ENCODE measurements at places on chromosomes 3 and 15.

- DNase-seq: no peak
Measured at GRCh38 chr3:65669163-65669875, 369.4 kb downstream of the MAGI1 start.

DNA sequence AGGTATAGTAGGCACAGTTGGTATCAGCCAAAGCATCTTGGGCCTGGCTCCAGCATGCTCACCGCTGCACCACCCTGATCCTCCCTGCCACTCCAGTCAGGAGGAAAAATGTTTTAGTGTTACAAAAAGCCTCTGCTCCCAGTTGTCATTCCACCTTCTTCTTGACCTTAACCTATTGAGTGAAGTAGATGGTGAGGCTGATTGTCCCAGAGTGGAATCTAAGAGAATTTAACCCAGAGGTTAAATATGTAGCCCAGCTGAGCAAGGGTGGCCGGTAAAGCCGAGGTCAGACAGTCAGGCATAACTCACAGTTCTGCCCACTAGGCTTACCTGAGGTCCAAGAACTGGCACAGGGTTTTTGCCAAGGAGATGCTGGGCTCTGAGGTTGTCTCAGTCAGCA, 30.7 kb upstream of the TNIK start:
- DNase-seq: no peak

- DNase-seq: no peak
Measured at GRCh38 chr3:133441867-133442270, 42.0 kb downstream of the BFSP2 start.

GRCh38 chr15:23038726-23039142, 635 bp downstream of the TUBGCP5 start:
- DNase-seq: no peak

- no peak for DNase-seq
Measured at GRCh38 chr3:58082047-58082446, 73.8 kb downstream of the FLNB start.
